ENCODE measurements at places on chromosomes 7 and 10.

GRCh38 chr10:5550621-5551530 lies 26.1 kb downstream of the CALML3 start:
- DNase-seq, result no peak

GRCh38 chr10:127148066-127148932 lies 48.1 kb downstream of the INSYN2A start:
- no peak for DNase-seq

DNA sequence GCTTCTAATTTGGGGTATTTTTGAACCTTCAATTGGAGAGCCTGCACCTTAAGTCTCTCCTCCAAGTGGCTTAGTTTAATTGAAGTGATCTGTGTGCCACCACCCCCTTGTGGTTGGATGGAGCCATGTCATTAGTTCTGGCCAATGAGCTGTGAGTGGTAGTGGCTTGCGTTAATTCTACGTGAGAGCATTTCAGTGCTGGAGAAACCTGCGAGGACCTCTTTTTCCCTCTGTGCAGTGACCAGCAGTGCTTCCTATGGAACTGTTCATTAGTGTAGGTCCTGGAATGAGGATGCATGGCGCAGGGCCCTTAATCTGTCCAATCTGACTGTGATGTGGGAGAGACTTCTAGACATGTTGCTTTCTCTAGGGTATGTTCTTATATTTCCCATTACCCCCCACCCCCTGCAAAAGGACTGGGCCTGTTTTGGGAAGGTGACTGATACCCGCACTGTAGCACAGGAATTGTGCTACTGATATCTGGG lies 3.8 kb downstream of the HILPDA start:
- DNase-seq, result peak; percentile 75

DNA sequence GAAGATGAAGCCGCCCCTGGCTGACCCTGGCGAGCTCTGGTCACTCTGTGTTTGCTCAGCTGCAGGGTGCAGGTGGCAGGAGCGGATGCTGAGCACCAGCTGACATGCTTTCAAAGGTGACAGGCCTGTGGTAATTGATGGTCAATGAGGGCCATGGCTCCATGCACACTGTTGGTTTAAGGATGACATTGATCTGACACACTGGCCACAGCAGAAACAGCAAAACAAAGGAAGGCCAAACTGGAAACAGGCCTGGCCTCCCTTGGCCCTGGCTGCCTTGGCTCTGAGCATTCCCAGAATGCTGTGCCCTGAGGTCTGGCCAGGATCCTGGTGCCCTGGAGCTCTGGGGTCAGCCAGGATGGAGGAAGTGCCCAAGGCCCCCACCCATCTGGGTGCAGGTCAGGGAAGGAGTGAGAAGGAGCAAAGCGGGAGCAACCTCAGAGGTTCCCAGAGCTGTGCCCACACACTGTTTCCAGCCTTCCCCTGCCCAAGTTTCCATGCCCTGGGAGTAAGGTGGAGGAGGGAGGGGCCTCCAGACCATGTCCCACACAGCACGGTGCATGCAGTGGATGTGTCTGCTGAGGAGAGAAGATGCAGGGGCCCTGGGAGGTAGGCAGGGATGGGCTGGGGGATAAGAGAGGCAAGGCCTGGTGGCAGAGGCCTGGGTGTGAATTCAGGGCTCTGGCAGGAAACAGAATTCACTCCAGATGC lies 302.2 kb downstream of the RPS24 start:
- DNase-seq, result no peak

GRCh38 chr10:75507469-75507868 lies 76.0 kb downstream of the LRMDA start:
- DNase-seq, result no peak

GRCh38 chr7:98628418-98628817 lies 11.3 kb downstream of the NPTX2 start:
- DNase-seq, result no peak

GRCh38 chr7:1552200-1552599 lies 3.8 kb downstream of the TMEM184A start:
- no peak for DNase-seq

GRCh38 chr10:75818552-75818951 lies 387.1 kb downstream of the LRMDA start:
- DNase-seq, result no peak

DNA sequence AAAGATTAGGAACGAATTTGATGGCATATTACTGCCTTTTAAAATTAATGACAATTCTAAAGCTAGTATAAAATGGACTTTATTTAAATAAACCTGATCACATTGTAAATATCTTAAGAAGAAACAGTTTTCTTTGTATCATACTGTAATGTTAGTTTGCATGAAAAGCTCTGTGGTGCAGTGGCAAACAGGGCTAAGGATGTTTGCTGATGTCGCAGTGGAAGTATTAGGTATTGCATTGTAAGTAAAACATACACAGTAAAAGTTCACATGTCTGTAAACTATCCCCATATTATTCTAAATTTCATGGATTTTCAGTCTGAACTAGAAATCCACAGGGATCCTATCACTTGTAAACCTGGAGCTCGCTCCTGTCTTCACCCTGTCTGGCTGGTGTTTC lies 252.6 kb upstream of the ZNF32 start:
- no peak for DNase-seq

DNA sequence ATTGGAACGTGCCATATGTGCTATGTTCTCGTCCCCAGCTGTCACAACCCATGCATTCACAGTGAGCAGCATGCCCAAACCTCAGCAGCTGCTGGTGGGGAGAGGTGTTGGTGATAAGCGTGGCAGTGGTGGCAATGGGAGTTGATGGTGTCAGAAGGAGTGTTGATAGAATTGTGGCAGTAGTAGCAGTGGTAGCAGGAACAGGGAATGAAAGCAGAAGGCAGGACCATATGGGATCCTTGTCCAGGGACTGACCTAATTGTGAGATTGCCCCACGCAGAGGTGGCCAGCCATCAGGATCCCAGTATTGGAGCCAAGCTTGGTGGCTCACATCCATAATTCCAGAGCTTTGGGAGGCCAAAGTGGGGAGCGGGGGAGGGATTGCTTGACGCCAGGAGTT lies 276.3 kb downstream of the GALNT17 start:
- no peak for DNase-seq

GRCh38 chr10:111650088-111650487 lies 533.5 kb downstream of the GPAM start:
- no peak for DNase-seq

DNA sequence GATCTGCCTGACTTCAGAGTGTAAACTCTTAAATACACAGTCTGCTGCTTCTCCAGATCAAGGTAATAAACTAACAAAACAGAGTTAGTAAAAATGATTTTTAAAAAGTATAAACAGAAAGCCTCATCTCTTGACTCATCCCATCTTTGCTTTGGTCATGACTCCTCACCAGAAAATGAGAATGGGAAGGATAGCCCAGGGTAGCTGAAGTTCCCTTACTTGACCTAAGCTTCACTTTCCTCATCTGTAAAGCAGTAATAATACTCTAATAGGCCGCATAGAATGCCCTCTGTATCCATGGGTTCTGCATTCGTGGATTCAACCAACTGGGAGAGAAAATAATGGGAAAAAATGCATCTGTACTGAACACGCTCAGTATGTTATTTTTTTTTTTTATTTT lies 11.3 kb upstream of the SLC25A28 start:
- DNase-seq, result no peak

DNA sequence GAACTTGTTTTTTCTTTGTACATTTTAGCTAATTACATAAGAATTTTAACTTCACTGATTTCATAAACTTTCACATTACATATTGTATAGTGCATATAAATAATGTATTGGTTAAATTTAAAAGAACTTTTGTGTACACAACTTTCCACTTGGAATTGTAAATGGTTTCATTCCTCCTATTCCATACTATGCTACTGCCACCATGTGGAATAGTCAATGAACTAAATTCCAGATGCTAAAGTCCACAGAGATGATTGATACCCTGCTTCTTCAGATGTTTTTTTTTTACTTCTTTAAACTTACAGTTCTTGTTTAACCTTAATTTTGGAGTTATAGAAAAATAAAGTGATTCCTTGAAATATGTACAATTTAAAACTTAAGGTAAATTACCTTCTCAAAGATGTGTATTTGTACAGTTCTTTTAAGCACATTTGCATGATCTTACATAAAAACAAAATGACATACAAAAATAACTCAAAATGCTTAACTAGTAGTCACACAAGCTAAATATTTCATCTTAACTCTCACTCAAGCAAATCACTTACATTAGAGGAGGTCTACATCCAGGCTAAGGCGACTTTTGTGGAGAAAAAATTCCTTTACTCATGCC lies 247.6 kb upstream of the HGF start:
- DNase-seq, result no peak

DNA sequence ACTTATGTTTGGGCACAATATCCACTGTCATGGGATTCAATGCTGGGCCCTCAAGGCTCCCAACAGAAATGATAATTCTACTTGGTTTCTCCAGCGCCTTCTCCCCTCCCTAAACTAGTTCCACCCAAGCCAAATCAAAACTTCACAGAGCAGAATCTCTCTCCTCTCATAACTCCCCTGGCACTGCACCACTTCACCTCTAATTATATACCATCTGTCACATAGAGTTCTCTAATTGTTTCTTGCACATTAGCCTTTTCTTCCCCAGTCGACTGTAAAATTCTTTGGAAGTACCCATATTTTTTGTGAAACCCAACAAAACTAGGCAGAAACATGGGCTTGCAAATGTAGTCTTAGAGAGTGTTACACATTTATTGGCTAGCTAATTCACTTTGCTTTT lies 8.1 kb downstream of the SGMS1 start:
- DNase-seq, result no peak

GRCh38 chr10:75063461-75064230 lies 47.8 kb upstream of the SAMD8 start:
- no peak for DNase-seq

GRCh38 chr10:114103284-114103683 lies 59.6 kb downstream of the ADRB1 start:
- no peak for DNase-seq

GRCh38 chr7:114083166-114084001 lies 164.6 kb upstream of the PPP1R3A start:
- DNase-seq, result no peak

- DNase-seq, result no peak
These were observed 654.1 kb downstream of the NRG3 start for GRCh38 chr10:82529062-82529461.

DNA sequence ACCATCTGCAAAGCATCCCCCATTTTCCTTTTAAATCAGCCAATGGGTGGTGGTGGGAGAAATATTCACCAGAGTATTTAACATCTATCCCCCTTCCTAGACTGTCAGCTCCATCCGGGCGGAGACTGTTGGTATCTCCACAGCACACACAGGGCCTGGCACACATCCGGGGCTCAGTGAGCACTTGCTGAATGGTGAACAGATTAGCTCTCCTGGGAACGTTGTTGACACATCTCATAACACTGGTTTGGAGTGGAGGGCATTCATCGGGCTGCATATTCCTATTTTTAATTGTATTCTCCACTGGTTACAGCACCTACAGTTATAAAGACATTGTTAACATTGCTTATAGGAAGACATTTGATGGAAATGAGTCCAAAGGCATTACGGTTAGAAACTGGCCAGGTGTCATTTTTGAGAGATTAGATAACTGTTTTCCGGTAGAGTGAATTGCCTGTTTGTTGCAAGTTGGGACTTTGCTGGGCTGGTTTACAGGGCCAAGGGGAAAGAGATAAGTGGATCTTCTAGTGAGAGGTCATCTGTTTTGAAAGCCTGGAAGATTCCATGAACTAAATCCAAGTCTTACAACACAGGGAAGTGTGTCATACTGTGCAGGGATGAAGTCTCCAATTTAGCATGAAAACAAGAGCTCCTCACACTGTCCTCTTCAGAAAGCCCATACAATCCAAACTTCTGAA lies 101.8 kb downstream of the EGFR start:
- DNase-seq, result no peak

DNA sequence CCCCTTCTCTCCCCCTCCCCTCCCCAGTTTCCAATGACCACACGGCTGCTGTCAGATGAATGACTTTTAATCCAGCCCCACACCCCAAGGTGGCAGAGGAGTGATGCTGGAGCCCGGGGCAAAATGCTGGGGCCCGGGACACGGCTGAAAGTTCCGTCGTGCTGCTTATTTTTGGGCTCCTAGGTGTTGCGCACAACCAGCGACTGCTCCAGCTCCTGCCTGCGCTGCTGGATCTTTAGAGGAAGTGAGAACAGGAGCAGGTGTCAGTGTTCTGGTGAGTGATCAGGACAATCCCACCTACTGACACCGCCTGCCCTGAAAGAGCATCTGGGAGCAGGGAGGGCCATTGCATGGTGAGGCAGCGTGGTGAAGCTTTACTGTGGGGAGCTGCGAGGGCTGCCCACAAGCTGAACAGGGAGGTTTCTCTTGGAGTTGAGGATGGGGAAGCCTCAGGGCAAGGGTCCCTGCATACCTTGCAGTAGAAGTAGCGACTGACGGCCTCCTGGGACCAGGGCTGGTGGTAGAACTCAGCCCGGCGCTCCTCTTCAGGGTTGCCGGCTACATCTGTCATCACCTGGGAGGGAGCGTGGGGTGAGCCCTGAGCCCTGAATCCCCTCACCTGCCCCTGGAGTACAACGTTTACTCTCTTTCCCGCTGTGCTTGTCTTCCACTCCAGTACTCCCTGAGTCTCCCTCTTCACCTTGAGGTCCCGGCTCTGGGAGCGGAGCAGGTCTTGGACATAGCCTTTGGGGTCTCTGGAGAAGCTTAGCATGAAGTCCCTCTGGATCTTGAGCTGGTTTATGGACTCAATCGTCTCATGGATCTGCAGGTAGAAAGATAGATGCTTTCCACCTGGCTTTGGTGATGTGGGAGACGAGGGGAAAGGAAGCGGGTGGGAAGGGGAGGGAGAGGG lies 6.9 kb downstream of the CHPF2 start:
- DNase-seq, result no peak

DNA sequence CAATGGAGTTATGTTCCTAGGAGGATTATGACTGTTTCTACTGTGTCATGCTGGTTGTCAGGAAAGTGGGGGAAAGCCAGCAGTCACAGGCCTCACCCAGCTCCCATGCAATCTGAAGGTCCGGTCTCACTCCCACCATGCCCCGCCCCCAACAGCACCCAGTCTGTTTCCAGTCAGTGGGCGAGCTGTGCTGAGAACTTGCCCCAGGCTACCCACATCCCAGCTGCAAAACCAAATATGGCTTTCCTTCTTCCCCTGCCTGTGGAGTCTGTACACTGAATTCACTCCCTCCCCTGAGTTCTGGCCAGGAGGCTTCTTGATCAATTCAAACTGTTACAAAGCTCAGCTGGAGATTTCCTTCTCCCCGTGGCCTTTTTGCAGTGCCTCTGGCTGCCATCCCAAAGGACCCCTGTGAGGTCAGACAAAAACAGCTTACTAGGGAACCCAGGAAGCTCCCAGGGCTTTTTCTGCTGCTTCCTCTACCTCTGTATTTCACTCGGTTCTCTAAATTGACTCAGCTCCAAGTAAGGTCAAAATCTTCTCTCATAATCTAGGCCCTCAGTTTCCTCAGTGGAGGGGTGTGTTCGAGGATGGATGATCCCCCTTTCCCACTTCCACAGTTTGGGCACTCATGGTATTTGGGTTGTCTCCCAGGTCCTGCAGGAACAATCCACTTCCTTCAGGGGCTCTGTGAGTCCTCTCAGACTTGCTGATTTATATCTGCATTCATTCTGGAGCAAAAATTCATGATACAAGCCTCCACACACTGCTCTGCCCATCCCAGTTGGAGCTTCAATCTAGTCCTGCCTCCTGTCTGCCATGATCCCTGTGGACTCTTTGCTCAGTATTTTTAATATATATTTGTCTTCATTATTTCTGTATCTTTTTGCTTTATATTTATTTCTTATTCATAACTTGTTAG lies 205.5 kb downstream of the SEMA3D start:
- DNase-seq, result no peak

GRCh38 chr7:129831424-129832058 lies 121.2 kb downstream of the UBE2H start:
- no peak for DNase-seq

Data from hematopoietic multipotent progenitor cell treated with erythropoietin and hydrocortisone succinate and interleukin-3 and kit ligand, for 17 days (in vitro differentiated cells).